ENCODE measurements at places on chromosomes 12 and 14.
A peak's percentile ranks its signal among the peaks of the same experiment; 100 is the strongest.

DNA sequence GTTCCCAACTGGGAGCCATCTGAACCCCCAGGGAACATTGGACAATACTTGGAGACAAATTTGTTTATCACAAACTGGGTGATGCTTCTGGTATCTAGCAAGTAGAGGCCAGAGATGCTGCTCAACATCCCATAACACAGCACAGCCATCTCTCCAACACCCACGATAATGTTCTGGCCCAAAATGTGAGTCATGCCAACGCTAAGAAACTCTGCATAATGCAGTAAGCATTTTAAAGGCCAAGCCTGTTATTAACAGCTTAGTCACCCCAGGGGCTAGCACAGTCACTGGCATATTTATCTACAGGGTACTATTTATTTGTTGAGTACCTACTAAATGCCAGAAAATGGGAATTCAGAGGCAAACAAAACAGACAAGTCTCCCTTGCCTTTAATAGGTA lies 873.1 kb upstream of the TMEM132C start:
- no peak for DNase-seq

GRCh38 chr14:60212503-60213371 lies 36.3 kb upstream of the PPM1A start:
- no peak for DNase-seq

DNA sequence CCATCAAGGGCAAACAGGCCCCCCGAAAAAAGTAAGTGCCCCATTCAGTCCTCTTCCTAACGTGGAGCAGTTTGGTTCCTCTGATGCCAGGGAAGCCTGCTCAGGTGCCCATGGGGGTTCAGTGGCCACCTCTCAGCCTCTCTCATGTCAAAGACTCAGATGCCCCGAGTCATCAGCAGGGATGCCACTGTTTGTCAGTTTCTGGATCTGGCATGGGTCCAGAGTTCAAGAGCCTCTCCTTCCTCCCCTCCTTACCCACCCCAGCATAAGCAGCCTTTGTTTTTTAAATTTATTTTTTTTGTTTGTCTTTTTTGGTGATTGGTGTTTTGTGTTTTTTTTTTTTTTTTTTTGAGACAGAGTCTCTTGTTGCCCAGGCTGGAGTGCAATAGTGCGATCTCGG lies 11.3 kb downstream of the KMT5A start:
- no peak for DNase-seq

DNA sequence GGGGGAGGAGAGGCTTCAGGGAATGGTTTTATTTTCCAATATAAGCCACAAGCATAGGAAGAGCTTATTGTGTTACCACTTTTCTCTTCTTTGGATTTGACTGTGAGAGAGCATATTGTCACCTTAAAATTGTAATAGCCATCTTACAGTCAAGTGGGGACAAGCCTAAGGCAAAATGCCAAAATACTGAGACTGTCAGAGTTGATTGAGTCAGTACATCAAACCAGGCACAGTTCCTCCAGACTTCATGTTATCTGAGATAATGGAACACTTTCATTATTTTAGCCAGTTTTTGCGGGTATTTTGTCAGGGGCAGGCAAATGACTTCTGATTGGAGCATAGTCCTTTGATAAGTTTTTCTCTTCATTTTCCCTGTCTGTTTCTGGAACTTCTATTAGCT lies 19.5 kb upstream of the NUBPL start:
- no peak for DNase-seq

GRCh38 chr14:70640938-70641547 lies 673 bp upstream of the TTC9 start:
- DNase-seq = peak; percentile 59

DNA sequence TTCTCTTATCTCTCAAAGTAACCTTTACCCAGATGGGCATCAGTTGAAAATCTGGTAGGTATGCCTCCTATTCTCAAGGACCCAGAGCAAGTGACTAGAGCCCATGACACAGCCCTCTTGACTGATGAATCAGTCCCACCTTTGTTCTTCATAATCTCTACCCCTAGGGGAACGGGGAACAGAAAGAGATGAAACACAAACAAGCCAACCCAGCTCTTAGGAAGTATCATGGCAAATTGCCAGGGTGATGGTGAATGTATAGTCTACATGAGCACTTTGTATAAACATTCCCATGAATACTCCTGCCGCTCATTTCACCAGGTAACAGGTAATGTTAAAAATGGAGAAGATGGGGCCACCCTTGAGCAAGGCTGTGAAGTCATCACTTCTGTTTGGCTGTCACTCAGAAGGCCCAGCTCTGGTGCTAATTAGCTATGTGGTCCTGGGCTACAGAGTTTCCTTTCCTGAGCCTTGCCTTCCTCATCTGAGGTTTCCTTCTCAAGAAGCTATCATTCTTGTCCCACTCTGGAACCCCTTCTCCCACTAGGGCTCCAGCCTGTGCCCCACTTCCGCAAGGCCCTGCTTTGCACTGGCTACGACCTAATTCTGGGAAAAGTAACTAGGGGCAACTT lies 161.7 kb downstream of the ANO2 start:
- DNase-seq = no peak

- DNase-seq = no peak
These were observed 161.7 kb downstream of the CAND1 start for GRCh38 chr12:67430708-67431335.
